ENCODE measurements at places on chromosomes 5 and 9.

DNA sequence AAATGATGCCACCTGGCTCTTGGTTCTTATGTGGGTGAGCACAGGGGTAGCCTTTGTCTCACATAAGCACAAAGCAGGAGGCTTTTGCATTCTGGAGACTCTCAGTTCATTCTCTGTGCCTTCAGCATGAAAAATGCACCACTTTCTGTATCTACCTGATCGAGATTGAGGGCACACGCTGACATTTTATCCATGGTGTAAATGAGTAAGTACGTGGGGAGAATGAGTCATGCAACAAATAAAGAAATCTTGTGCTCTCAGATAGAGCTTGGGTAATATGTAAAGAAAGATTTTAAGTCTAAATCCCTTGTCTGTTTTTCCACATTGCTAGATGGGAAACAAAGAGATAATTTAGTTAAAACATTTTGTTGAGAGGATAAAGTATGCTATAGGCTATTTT, 607.2 kb upstream of the WWC1 start:
- DNase-seq = no peak

DNA sequence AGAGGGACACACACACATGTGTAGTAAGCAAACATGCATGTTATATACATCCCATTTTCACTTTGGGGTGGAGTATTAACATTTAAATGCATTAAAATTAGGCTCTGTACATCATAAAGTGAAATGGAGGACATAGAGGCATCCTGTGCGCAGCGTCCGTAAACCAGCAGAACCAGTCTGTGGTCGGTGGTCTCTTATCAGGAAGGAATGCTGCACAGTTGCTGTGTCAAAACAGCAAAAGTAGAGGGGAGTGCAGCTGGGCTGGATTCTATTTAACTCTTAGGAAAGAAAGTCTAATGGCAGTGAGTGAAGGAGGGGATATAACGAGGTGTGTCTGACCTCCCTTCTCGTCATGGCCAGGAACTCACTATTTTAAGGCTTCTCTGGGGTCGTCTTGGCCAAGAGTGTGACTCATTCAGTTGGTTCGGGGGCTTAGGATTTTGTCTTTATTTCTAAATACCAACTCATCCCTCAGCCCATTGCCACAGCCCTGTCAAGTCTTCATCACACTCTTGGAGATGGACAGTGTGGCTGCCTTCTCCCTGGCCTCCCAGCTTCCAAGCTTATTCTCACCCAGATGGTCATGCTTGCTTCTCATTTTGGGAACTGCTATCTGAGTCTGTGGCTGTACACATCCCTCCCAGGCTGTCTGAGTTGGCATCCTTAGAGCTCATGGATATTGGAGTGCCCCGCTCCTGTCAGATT, 20.1 kb upstream of the CXCL14 start:
- DNase-seq = no peak

- DNase-seq = no peak
Observed at GRCh38 chr5:172658391-172658790, 17.3 kb downstream of the NEURL1B start.

GRCh38 chr5:70440-70839, 21.5 kb upstream of the PLEKHG4B start:
- DNase-seq = no peak

- DNase-seq = peak; percentile 9
Observed at GRCh38 chr5:54658010-54658409, 140.5 kb downstream of the SNX18 start.

Measured in HT-29 (cell line).